CD4-positive, alpha-beta T cell treated with Interleukin-4 for 1 hour (primary cell): ENCODE measurements at places on chromosomes 2 and 18.

GRCh38 chr18:79516441-79516931 lies 120.8 kb downstream of the NFATC1 start:
- peak; percentile 23 for DNase-seq

- no peak for DNase-seq
These were observed 1.9 kb downstream of the LDLRAD4 start for GRCh38 chr18:13220361-13220991.

- no peak for DNase-seq
These were observed 9.2 kb upstream of the CYP26B1 start for GRCh38 chr2:72156872-72157271.

DNA sequence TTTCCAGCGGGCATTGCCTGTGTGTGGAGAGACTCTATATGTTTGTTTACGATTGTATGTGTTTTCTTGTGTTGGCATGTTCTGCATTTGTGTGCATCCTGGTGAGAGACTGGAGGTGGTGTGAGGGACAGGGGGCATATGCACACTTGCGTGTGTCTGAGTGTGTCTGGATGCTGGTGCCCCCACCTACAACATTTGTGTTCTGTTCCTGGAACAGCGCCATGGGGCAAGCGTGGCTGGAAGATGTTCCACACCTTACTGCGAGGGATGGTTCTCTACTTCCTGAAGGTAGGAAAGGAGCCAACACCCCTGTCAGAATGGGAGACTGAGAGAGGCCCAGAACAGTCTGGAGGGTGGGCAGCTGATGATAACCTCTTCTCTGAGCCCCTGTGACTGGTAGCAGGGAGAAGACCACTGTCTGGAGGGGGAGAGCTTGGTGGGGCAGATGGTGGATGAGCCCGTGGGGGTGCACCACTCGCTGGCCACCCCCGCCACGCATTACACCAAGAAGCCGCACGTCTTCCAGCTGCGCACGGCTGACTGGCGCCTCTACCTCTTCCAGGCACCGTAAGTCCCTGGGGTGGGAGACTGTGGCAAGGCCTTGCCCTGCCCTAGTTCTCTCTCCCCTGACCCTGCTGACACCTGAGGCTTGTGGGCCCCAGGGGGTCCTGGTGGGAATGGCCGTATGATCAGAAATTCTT lies 23.7 kb downstream of the PSD4 start:
- no peak for DNase-seq

- no peak for DNase-seq
These were observed 316.6 kb downstream of the RDH14 start for GRCh38 chr2:18243816-18244215.

- DNase-seq, result no peak
These were observed 151.8 kb upstream of the MMADHC start for GRCh38 chr2:149739171-149739882.

GRCh38 chr2:107824451-107825205 lies 2.1 kb upstream of the RGPD4 start:
- no peak for DNase-seq

DNA sequence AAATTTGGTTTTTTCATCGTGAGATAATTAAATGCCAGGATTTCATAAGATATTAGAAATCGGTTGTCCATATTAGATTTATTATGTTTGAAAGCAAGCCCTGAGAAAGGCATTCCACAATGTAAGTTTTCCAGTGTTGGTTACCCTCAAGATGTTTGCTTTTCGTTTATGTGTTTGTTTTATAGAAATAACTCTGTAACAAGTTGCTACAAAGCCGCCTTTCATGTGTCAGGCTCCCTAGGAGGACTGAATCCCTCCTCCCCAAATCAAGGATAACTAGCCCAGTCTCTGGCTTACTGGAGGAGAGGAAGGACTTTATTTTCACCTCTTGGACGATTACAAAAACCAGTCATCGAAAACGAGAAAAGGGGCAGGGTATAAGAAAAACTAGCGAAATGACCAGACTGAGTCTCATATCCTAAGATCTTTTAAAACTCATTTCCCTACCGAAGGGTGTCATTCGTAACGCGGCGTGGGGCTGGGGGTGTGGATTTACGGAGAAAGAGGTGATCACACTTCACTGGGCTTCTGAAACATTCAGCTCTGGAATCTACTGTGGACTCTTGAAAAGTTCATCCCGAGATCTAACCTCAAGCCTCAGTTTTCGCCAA lies 1.0 kb upstream of the PEX13 start:
- no peak for DNase-seq

- no peak for DNase-seq
These were observed 18.9 kb downstream of the ATP8B1 start for GRCh38 chr18:57784034-57784800.

DNA sequence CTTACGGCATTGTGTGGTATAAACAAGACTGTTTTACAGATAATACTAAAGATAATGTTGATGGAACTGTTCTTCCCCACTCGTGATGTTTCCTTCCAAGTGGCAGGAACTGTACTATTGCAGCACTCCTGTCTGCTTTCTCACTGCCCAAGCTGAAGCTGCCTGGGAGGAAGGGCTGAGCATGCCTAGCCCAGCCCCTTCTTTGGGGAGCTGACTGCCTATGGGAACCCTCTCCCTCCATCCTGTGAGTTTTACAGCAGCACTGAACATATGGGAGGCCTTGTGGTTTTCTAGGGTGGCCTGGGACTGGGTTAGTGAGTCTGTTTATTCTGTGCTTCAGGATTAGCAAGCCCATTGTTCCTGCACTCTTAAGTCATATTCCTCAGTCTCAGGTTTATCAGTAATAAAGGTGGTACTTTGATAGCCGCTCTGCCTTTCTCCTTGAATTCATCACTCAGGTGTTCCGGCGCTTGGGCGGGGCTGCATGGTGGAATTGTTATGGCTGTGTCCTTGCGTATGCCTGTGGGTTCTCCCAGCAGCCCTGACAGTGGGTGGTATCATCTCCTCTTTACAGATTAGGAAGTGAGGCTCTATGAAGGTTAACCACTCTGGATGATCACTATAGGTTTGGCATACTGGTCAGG lies 379.7 kb downstream of the PTPRM start:
- no peak for DNase-seq

DNA sequence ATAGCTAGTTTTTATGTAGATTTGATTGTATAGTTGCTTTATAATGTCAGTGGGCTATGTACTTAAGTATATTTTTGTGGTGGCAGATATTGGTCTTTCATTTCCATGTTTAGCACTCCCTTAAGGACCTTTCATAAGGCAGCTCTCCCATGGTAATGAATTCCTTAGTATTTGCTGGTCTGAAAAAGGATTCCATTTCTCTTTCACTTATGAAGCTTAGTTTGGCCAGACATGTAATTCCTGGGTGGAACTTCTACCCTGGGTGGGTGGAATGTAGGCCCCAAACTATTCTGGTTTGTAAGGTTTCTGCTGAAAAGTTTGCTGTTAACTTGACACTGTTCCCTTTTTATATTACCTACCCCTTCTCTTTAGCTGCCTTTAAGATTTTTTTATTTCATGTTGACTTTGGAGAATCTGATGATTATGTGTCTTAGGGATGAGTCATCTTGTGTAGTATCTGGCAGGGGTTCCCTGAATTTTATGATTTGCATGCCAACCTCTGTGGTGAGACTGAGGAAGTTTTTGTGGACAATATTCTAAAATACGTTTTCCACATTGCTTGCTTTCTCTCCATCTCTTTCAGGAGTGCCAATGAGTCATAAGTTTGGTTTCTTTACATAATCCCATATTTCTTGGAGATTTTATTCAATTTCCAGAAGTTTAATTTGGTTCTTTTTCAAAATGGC lies 65.4 kb upstream of the VRK2 start:
- DNase-seq, result no peak

DNA sequence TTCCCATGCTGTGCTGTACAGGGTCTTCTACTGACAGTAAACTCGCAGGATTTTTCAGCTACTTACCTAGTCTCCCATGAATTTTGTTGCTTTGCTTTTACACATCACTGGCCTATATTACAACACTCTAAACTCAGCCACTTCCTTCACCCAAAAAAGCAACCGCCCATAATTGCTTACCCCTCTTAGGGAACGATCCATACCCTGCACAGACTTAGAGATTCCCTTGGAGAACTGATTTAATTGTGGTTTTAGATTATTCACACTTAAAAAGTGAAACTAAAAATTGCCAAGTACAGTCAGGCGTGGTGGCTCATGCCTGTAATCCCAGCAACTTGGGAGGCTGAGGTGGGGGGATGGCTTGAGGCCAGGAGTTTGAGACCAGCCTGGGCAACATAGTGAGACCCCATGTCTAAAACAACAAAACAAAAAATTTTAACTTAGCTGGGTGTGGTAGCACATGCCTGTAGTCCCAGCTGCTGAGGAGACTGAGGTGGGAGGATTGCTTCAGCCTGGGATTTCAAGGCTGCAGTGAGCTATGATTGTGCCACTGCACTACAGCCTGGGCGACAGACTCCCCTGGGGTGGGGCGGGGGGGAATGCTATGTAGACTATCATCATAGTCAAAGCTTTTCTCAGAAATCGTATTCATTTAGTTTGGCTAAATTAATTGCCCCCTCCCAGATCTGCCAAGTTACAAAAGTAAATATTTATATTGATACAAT lies 19.3 kb downstream of the MRPL30 start:
- DNase-seq, result no peak

DNA sequence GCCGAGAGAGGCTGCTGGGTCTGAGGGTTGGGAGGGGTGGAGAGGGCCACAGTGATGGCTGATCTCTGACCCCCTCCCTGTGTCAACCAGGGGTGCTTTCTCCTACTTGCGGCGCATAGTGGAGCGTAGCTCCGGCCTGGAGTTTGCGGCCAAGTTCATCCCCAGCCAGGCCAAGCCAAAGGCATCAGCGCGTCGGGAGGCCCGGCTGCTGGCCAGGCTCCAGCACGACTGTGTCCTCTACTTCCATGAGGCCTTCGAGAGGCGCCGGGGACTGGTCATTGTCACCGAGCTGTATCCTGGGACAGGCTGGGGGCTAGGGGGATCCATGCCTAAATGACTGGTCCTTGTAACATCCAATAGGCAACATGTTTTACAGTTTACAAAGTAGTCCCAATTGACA lies 20.9 kb upstream of the GMPPA start:
- no peak for DNase-seq

- DNase-seq, result no peak
These were observed 172.3 kb downstream of the CDH2 start for GRCh38 chr18:28004606-28005005.

DNA sequence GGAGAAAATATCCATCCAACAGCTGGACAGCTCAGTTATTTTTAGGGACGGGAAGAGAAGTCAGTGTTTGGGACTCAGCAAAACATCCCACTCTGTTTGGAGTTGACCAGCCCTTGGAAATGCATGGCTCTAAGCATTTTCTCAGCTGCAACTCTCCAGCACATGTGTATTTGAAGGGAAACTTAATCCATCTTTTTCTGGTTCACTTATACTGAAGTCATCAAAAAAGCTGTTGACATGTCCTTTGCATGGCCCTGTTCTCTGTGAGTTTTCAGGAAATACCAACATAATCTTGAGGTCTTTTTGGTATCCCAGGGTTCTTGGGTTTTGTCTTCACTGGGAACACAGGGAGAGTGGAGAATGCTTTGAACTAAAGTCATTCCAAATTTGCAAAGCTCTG lies 91.9 kb upstream of the CELF4 start:
- no peak for DNase-seq

DNA sequence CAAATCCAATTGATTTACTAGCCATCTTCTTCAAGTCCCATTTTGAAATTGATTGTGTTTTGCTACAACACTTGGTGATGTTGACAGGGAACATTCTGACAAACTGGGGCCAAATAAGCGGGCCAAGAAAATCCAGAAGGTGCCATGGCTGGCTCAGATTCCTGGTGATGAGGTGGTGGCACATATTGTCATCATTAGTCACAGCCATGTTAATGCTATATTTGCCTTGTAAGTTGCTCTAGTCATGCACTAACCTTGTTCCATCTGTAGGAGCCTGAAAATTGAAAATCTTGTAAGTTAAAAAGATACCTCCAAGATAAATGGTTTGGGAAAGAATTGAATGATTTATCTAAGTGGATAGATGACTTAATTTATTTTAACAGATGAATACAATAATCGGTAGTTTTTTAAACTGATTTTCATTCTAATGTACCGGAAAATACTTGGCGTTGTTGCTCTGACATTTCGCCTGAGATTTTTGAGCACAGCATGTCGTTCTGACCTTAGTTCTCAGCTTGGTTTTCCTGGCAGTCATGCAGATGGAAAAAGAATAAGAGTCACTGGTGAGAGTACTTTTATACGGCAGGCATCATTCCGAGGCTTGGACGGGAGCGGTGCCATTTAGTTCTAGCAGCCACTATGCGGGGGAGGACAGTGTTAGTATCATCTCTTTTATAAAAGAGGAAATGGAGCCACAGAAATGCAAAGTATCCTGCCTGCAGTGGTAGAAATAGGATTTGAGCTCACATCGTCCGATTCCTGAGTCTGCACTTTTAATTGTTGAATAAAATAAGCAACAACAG lies 133.9 kb downstream of the ZNF532 start:
- no peak for DNase-seq

GRCh38 chr2:137031731-137032130 lies 266.4 kb downstream of the THSD7B start:
- no peak for DNase-seq

DNA sequence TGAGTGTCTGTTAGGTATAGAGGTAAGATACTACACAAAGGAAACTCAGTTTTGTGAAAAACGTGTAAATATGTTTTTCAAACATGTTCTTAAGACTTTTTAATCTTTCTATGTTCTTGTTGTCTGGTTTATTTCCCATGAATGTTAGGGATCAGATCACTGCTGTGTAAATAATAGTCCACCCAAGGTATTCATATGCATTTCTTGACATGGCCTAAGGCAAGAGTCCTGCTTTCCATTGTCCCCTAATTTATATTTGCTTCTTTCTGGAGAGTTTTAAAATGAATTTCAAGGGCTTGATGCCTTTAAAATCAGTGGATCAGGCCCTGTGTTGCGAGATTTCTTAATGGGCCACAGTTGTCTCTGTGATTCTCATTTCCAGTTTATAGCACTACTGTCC lies 28.9 kb downstream of the CRIM1 start:
- DNase-seq, result no peak

DNA sequence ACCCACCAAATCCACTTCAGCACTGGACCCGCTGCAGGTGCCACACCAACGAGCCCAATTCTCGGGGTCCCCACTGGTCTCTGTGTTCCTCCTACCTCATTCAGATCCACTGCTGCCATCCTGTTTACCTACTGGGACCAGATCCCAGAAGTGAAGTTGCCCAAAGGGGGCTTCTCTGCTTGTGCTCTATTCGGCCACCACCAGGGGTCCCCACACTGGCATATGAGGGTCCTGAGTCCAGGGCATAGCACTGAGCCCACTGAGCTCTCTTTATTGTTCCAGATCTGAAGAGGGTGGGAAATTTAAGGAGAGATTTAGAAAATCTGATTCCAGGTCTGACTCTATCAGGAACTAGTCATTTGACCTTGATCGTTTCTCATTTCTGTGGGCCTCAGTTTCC lies 2.4 kb downstream of the GPR45 start:
- no peak for DNase-seq

- DNase-seq, result no peak
These were observed 41.1 kb downstream of the MBD2 start for GRCh38 chr18:54183390-54183789.

DNA sequence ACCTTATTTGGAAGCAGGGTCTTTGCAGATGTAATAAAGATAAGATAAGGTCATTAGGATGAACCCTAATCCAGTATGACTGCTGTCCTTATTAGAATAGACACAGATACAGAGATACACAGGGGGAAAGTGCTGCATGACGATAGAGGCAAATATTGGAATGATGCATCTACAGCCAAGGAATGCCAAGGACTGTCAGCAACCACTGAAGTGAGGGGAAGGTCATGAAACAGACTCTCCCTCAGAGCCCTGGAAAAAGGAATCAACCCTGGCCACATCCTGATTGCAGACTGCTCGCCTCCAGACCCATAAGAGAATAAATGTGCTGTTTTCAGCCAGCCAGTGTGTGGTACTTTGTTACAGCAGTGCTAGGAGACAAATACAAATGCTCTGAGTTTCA lies 14.8 kb downstream of the TMEM237 start:
- no peak for DNase-seq
